ENCODE measurements at places on chromosomes 2 and 18. TPM values are rescaled to one million over a fixed set of nuclear protein-coding genes. Genes with fewer than 3 reads are reported as not detected.

Gene ANTXR1
- total RNA-seq, result 1.5 TPM

Gene LYG2
- total RNA-seq, result not detected

Gene TBR1
- under 0.01 TPM for total RNA-seq

Gene TMEM169
- total RNA-seq, result 0.51 TPM

Gene MC4R
- total RNA-seq, result under 0.01 TPM

Gene STAT4
- total RNA-seq, result 12.3 TPM

Gene LIPG
- 9.5 TPM for total RNA-seq

Gene OTOS
- total RNA-seq, result not detected

Gene SERPINB11
- total RNA-seq, result 1.6 TPM

Gene COA5
- 27.0 TPM for total RNA-seq

Gene SANBR
- 8.4 TPM for total RNA-seq

Gene INO80C
- 9.5 TPM for total RNA-seq

Gene SLC66A3
- 21.3 TPM for total RNA-seq

Gene OR6B2
- not detected for total RNA-seq

Gene CYB5A
- 53.2 TPM for total RNA-seq

Gene DLX1
- not detected for total RNA-seq

Gene PCARE
- total RNA-seq, result not detected

Gene CMPK2
- total RNA-seq, result 0.26 TPM

Gene ALK
- total RNA-seq, result not detected

Gene FRZB
- total RNA-seq, result 0.38 TPM

Gene WDR54
- 26.9 TPM for total RNA-seq

Gene SP100
- total RNA-seq, result 26.6 TPM

Gene COL4A3
- total RNA-seq, result under 0.01 TPM

Gene ALPI
- total RNA-seq, result not detected

Gene CCDC68
- total RNA-seq, result 4.2 TPM

Gene HOXD12
- total RNA-seq, result not detected

Gene PFN4
- total RNA-seq, result under 0.01 TPM

Gene CRYGD
- total RNA-seq, result not detected

Gene CNTNAP5
- not detected for total RNA-seq

Gene NPAS2
- 8.2 TPM for total RNA-seq

Gene PROKR1
- not detected for total RNA-seq

Gene CREB1
- 36.9 TPM for total RNA-seq

Gene PLGLB1
- total RNA-seq, result 0.26 TPM

Gene VIT
- total RNA-seq, result not detected

Gene CFAP65
- total RNA-seq, result not detected

Gene LAMA3
- 381 TPM for total RNA-seq

Gene NCKAP5
- total RNA-seq, result 0.26 TPM

Gene DSG2
- 91.5 TPM for total RNA-seq

Gene MERTK
- 3.9 TPM for total RNA-seq

Gene MSH2
- total RNA-seq, result 7.3 TPM

Gene ARHGEF4
- 107 TPM for total RNA-seq

Gene REG3G
- total RNA-seq, result not detected

Gene RAB27B
- 65.5 TPM for total RNA-seq

Gene KCNF1
- total RNA-seq, result not detected

Gene TWIST2
- 4.6 TPM for total RNA-seq

Gene TEKT4
- total RNA-seq, result not detected

Gene NDC80
- total RNA-seq, result 0.26 TPM

Gene MDH1B
- not detected for total RNA-seq

Gene CD8B2
- total RNA-seq, result not detected

Gene DUSP11
- total RNA-seq, result 35.2 TPM

Gene C1QL2
- not detected for total RNA-seq

Gene IL36RN
- total RNA-seq, result 1.9 TPM

Gene KCNK3
- not detected for total RNA-seq

Gene RUFY4
- not detected for total RNA-seq

Gene ASNSD1
- 30.3 TPM for total RNA-seq

Gene LRRTM1
- total RNA-seq, result not detected

Gene RFX8
- total RNA-seq, result not detected

Gene PAX3
- total RNA-seq, result not detected

Gene OXER1
- total RNA-seq, result not detected
